ENCODE measurements at places on chromosomes 3 and 15. TPM values are rescaled to one million over a fixed set of nuclear protein-coding genes. Genes with fewer than 3 reads are reported as not detected.

The SECISBP2L gene
- 9.7 TPM for total RNA-seq

The CDC25A gene
- not detected for total RNA-seq

The LRRC34 gene
- 3.5 TPM for total RNA-seq

The CPEB1 gene
- total RNA-seq: 2.4 TPM

The AMT gene
- not detected for total RNA-seq

The EIF2A gene
- 83.2 TPM for total RNA-seq

The AHSG gene
- total RNA-seq: 0.53 TPM

DNA sequence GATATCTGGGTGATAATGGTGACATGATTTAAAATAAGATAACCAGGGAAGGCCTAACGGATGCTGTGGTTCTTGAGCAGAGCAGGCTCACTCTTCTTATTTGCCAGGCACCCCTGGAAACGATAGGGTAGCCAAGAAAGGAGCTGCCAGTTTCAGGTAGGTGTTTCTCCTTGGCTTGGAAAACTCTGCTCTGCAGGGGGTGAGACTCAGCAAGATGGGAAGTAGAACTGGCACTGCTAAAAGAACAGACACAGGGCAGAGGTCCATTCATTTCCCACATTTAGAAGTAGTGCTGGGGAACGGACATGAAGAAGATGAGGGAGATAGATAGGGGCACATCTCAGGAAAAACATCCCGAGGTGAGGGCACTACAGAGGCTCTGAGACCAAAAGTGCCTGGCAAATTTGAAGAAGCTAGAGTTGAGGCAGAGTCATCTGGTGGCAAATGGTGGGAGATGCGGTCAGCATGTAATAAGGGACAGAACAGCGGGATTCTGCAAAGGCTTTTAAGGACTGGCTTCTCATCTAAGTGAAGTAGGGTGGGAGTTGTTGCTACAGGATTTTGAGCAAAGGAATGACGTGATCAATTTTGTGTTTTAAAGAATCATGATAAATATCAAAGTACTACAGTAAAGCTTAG, 323.4 kb upstream of the PLSCR5 start:
- DNase-seq: no peak

GRCh38 chr3:169295126-169295525, 368.4 kb downstream of the MECOM start:
- DNase-seq: no peak

- DNase-seq: no peak
Measured at GRCh38 chr15:81575436-81576123, 201.6 kb upstream of the TMC3 start.

GRCh38 chr3:157516928-157517327, 13.7 kb upstream of the VEPH1 start:
- DNase-seq: no peak

DNA sequence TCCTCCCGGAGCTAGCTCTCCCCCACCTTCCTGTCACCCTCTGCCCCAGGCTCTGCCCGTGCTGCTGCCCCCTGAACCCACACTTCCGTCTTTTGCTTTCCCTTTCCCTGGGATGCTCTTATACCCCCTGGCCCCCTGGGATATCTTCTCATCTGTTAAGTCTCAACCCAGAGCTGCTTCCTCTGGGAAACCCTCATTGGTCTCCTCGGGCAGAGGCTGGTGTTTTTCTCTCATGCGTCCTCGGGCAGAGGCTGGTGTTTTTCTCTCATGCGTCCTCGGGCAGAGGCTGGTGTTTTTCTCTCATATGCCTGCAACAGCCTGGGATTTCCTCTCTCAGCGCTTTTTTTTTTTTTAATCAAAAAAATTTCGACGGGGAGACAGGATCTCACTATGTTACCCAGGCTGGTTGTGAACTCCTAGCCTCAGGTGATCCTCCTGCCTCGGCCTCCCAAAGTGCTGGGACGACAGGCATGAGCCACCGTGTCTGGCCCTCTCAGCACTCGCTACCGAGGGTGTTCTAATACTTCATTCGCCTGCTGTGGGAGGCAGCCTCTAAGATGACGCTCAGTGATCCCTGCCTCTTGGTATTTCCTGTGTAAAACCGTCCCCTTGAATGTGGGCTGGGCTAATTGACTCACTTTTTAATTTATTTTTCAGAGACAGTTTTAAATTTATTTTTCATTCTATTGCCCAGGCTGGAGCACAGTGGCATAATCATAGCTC, 62.7 kb upstream of the TFRC start:
- no peak for DNase-seq

DNA sequence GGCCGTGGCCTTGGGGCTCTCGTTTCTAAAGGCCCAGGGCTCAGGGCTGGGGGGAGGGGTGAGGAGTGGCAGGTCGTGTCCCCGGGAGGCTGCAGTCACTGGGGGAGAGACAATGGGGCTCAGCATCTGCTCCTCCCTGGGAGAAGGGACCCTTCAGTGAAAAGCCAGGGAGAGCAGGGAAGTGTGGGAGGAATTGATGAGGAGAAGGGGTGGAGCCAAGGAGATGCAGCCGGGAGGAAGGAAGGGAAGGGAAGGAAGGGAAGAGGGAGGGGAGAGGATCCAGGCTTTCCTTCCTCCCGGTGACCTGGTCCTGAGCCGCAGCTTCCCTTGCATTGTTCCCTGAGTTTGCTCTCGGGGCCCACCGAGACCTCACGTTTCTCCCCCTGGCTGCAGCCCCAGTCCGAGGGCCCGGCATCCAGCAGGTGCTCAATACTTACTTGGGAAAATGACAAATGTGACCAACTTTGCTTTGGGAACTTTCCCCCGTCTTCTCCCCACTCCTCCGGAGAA, 1.4 kb upstream of the ZNF710 start:
- DNase-seq: no peak

DNA sequence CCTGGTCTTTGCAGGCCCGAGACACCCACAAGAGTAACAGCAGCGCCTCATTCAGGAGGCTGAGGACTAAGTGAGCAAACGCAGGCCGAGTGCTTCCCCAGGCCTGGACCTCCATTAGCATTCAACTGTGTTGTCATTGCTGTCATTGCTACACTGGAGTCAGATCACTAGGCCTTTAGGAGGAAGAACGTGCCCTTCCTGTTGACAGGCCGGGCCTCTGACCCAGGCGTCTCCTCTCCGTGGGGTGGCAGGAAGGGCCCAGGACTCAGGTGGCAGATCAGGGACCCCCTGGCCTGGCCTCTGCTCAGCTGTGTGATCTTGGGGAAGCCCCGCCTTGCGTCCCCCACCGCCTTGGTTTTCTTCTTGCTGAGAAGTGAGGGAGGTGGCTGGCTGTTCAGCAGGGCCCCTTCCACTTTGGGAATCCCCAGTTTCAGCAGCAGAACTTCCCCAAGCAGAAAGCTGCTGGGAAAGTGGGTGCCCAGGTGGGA, 19.1 kb downstream of the ZDHHC19 start:
- no peak for DNase-seq

DNA sequence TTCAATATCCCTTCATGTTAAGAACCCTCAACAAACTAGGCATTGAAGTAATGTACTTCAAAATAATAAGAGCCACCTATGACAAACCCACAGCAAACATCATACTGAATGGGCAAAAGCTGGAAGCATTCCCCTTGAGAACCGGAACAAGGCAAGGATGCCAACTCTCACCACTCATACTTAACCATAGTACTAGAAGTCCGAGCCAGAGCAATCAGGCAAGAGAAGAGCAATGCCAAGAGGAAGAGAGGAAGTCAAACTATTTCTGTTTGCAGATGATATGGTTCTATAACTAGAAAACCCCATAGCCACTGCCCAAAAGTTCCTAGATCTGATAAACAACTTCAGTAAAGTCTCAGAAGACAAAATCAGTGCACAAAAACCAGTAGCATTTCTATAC, 161.9 kb downstream of the UBE2E2 start:
- DNase-seq: no peak

- no peak for DNase-seq
Measured at GRCh38 chr3:187640569-187641059, 29.6 kb downstream of the SST start.

GRCh38 chr3:43285644-43286043, 696 bp upstream of the SNRK start:
- DNase-seq: peak; percentile 62

DNA sequence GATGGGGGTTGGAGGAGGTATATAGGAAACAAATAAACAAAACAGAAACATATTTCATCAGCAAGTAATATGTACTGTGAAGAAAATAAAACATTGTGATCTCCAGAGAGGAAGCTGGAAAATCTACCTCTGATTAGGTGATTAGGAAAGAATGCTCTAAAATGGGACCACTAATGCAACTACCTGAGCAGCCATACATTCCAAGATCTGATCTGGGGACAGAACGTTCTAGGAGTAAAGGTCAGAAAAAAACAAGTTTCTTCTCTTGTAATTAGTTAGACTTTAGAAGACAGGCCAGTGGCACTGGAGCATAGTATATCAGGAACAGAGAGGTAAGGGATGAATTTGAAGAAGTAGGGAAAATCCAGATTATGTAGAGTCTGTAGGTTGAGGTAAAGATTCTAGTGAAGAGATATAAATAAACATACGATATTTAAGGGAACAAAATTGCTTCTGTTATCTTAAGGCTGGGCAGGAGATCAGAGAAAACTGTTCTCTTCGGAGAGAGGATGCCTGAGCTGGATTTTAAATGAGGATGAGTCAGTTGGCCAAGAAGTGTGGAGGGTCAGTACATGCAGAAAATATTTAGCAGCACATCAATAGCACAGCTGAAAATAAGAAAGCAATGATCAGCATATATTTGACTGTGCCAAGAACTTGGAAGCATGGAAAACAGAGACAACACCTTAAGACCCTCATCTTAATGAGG, 429.5 kb downstream of the NLGN1 start:
- no peak for DNase-seq

DNA sequence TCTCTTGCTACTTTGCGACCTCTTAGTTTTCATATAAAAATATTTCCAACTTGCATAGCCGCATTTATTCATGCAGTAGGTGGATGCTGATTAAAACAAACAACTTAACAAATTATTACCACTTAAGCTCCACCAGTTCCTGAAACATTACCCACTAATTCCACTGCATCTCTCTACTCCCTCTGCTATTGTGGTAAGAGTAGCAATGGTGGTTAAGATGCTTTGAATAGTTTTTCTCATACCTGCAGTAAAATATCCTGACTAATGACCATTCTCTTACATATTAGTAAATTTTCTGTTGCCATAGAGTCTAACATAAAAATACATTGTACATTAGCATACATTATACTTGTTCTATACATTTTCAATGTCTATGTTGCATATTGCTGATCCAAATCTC, 397.6 kb upstream of the PLSCR5 start:
- DNase-seq: no peak

- DNase-seq: no peak
Measured at GRCh38 chr15:38227941-38228340, 24.7 kb upstream of the SPRED1 start.
